Activated CD4-positive, alpha-beta T cell treated with anti-CD3 and anti-CD28 coated beads, Interleukin-2, amount 50 U/mL, for 16 hours (primary cell): ENCODE measurements at places on chromosomes 3 and 15.

- no peak for DNase-seq
Observed at GRCh38 chr3:171122240-171122639, 95.7 kb upstream of the SLC2A2 start.

- DNase-seq, result peak; percentile 37
Observed at GRCh38 chr15:40762919-40763800, 708 bp upstream of the GCHFR start.

GRCh38 chr15:64251121-64251520 is 88.3 kb upstream of the PPIB start:
- DNase-seq, result peak; percentile 78

GRCh38 chr3:194139071-194139813 is 3.3 kb downstream of the HES1 start:
- DNase-seq, result no peak

DNA sequence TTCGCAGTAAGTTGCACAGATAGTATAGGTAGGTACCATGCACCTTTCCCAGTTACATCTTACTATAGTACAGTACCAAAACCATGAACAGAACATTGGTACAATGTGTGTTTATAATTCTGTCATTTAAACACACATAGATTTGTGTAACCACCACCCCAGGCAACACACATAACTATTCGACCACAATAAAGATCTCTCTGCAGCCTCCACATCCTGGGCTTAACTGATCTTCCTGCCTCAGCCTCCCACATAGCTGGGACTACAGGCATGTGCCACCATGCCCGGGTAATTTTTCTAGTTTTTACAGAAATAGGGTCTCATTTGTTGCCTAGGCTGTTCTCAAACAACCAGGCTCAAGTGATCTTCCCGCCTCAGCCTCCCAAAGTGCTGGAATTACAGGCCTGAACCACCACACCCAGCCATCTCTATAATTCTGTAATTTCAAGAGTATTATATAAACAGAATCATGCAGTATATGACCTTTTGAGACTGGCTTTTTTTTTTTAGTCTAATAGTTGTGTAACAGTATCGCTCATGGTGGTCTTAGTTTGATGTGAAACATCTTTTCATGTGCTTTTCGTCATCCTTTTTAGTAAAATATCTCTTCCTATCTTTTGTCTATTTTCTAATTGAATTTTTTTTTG is 13.3 kb upstream of the TMF1 start:
- no peak for DNase-seq

DNA sequence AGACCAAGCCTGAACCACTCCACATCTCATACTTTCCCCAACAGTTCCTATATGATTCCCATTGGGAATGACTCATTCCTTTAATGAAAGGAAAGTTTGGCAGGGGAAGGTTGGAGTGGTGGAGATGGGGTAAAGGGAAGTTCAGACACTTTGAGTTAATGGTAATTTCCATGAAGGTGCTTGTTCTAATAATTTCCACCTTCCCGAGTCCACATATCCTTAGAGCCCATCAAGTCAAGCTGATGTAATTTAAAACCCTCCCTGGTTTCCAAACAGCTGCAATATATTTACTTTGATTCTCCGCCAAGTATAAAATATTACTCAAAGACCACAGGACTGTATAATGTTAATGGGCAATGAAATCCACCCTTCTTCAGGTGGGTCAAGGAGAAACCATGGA is 95.0 kb upstream of the GALNT15 start:
- no peak for DNase-seq

DNA sequence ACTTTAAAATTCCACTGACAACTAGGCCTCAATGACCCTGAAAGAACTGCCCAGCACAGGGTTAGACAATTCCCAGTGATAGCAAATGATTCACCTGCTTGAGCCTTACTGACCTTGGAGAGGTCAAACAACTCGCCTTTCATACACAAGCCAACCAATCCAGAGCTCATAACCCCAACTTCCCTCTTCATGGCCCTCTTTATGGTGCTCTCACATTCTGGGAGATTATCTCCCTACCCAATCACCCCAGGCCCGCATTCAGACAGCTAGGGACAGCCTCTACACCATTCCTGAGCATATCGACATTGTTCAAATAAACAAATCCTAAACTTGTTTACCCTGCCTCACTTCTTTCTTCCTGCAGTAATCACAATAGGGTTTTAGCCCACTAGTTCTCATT is 32.2 kb upstream of the COLQ start:
- no peak for DNase-seq

GRCh38 chr3:85662462-85662861 is 703.7 kb downstream of the CADM2 start:
- DNase-seq, result no peak

GRCh38 chr3:187612656-187613055 is 57.5 kb downstream of the SST start:
- no peak for DNase-seq

GRCh38 chr3:132735589-132735988 is 13.4 kb upstream of the NPHP3 start:
- DNase-seq, result no peak
